ENCODE measurements at places on chromosomes 4 and X. TPM values are rescaled to one million over a fixed set of nuclear protein-coding genes. Genes with fewer than 3 reads are reported as not detected.

- DNase-seq, result peak; percentile 25
Measured at GRCh38 chr4:40121515-40121914, 64.9 kb downstream of the N4BP2 start.

DNA sequence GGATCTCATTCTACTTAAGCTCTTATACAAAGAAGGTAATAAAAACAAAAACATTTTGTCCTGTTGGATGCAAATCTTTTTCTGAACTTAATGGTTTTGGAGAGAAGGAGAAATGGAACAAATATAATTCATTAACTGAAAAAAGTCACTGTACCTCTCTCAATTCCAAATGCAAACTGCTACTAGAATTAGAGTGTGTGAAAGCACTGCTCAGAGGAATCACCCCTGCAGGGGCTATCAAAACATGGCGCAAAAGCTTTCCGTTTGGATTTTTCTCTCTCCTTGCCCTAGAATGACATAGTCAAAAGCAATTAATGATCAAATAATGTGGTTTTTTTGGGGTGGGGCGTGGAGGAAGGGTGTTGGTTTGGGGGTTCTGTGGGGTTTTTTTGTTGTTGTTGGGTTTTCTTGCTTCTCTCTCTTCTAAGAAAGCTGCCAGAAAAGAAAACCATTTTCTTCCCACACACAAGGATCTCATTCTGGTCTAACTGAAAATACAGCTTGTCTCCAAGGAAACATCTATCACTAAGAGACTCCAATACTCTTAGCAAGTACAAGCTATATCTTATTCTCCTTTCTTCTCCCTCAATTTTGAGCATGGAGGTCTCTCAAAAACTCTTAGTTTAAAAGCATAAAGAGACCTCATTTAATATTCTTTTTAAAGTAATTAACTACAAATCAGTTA is 41.6 kb downstream of the USP46 start:
- no peak for DNase-seq

The SPANXN3 gene
- not detected for total RNA-seq

GRCh38 chr4:3689576-3690550 is 76.3 kb upstream of the ADRA2C start:
- no peak for DNase-seq

DNA sequence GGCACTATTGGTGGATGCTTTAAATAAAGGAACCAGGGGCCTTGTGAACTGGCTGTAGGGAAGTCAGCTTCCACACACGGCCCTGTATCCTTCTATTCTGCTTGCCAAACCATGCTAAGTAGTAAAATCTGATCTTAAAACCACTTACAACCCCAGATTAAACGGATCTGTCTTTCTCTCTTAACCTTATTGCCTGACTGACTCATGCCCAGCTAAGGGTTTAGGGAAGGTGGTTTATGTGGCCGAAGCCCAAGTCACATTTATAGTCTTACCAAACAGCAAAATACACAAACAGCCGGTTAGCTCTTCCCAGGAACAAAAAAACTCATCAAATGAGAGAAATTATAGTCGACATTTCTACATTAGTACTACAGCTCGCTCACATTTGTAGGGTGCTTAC is 988.4 kb upstream of the TENM3 start:
- DNase-seq, result no peak

DNA sequence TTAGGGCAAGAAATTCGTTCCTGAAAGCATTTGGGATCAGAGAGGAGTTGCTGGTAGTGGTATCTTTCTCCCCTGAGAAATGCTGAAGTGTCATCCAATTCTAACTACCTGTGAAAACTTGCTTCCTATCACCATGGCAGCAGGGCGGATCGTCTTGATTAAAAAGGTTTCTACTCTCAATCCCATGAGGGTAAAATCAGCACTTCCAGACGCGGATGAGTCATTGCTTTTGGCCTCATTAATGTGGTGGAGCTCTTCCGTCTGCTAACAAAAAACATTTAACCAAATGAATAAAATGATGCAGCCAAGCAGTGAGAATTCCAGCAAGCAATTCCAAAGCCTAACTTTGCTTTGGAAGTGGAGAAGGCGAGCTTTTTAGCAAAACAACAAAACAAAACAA is 325.6 kb downstream of the CAMK2D start:
- DNase-seq, result peak; percentile 43

DNA sequence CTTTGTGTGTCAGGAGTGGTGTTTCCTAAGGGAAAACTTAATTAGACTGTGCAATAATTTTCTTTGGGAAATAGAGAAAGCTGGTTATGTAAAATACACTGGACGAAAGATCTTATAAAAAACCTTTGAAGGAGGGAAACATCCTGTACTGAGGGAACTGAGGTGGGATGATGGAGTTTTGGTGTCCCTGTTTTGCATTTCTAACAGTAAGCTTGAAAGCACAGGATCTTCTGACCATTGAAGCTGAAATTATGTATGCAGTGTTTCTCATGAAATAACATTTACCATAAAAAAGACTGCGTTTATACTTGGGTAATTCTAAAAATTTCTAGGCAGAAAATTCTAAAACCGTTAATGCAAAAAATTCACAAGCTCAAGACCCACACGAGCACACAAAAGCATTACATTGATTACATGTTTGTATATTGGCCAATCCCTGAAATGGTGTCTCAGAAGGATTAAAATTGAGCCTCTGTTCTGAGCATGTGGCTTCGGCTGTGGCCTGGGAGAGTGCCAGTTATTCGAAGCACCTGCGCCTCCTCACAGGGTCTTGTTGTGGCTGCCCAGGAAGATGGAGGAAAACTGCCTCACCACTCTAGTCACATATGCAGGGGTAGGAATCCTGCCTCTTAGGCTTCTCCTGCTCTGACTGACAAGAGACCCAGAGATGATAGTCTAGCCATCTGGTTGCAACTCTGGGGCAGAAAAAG is 49.5 kb downstream of the JADE3 start:
- DNase-seq, result no peak

- peak; percentile 14 for DNase-seq
Measured at GRCh38 chrX:2928191-2928582, 952 bp downstream of the ARSD start.

The PLS3 gene
- 104 TPM for total RNA-seq

The C4orf50 gene
- total RNA-seq, result not detected

GRCh38 chr4:96380106-96380505 is 540.2 kb downstream of the PDHA2 start:
- no peak for DNase-seq

- DNase-seq, result no peak
Measured at GRCh38 chrX:84956304-84956703, 47.4 kb upstream of the APOOL start.

DNA sequence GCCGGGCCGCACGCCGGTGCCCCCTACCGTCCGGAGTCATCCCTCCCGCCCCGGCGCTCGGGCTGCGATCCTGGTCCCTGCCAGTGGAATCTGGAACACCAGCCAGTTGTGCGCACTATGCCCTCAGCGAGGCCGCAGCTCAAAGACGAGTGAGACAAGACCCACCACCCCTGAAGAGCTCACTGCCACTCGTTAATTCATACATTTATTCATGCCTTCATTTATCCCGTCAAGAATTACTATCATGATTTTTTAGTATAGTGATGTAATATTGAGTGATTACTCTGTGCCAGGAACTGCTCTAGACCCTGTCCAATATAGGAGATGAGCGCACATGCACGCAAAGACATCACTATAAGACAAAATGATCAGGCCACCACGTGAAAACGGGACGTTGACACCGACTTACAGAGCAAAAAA is 247 bp upstream of the PPA2 start:
- DNase-seq, result peak; percentile 79

The NIPAL1 gene
- total RNA-seq, result 3.0 TPM

GRCh38 chrX:5774446-5774845 is 454.2 kb downstream of the NLGN4X start:
- DNase-seq, result no peak

DNA sequence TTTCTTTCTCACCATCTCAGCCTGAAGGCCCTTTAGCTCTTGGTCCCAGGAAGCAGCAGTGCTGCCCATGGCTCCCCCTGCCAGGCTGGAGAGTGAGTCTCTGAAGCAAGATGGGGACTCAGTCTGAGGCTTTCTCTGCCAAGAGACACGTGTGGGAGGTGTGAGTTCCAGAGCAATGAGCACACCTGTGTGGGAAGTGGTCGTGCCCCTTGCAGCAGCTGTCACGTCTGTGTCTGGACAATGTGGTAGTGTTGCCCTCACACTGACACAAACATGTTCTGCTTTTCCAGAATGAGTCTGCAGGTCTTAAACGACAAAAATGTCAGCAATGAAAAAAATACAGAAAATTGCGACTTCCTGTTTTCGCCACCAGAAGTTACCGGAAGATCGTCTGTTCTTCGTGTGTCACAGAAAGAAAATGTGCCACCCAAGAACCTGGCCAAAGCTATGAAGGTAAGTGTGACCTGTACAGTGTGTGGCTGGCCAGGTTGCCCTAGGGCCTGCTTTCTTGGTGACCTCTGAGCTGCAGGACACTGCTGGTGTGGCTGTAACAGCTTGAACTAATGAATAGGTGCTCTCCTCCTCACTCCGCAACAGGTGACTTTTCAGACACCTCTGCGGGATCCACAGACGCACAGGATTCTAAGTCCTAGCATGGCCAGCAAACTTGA is 1.9 kb downstream of the TACC3 start:
- DNase-seq, result no peak

- DNase-seq, result no peak
Measured at GRCh38 chr4:186200516-186200915, 9.1 kb downstream of the CYP4V2 start.

- DNase-seq, result no peak
Measured at GRCh38 chrX:70254063-70254400, 6.0 kb downstream of the P2RY4 start.

The ADH7 gene
- not detected for total RNA-seq

- DNase-seq, result no peak
Measured at GRCh38 chr4:2651998-2652397, 104.1 kb downstream of the TNIP2 start.

DNA sequence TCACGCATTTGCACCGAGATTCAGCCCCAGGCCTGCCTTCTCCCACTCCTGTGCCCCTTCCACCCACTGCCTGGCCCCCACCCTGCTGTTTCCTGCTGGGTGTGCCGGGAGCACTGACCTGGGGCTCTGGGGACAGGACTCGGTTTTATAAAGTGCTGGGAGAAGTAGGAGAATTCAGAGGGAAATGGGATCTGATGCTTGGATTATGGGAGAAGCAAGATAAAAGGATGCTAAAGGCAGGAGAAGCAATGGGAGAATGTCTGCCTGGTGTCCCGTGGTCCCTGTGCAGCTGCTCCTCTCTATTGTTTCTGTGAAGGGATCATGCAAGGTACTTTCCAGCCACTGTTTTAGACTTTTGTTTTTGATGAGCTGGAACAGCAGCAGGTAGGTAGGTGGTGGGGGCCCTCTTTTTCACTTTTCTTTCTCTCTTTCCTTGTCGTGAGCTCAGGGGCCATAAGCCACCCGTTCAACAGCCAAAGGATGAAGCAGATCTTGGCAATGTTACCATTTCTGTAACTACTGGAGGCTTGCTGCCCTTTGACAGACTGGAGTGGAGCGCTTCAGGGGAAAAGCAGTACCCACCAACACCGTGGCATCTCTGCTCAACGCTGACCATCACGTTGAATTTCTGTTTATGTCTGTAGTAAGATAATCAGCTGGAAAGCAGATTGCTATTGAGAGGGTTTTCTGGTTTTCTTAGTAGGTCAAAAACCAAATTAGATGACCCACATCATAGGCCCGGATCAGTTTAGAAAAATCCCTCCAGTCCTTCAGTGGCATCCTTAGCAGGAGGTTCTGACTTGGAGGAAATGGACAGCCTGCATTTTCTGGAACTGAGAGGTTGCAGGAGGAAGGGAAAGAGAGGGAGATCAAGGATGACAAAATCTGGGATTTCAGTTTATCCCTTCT is 63.8 kb upstream of the ENPP6 start:
- DNase-seq, result no peak

DNA sequence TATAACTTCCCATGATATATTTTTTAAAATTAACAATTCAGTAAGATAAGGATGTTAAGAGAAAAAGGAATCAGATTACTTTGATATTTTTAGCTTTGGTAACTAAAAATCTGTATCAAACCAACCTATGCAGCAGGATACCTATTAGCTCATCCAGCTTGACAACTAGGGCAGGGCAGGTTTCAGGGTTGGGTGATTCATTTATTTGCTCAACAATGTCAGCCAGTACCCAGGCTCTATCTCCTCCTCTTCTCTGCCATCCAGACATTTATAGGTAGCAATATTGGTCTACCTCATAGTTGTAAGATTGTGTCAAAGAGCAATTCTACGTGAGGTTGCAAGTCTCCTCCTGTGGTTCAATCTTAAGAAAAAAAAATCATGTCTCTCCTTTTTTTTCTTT is 421.9 kb downstream of the ANKRD50 start:
- no peak for DNase-seq

The DRD5 gene
- total RNA-seq, result not detected

DNA sequence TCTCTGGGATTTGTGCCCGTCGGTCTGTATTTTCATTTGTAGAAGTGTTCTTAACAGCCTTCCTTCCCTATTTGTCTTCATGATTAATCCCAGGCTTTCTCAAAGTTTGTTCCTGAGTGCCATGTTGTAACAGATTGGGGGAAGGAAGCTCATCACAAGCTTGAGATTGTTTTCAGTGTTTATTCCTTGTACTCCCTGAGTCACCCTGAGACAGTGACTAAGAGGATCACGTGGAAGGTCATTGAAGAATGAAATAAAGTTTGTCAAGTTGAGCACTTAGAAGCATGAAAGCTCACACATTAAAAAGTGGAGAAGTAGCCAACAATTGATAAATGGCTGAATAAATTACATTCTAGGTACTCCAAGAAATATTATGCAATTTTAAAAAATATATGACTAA is 153.5 kb upstream of the FAM241A start:
- DNase-seq, result peak; percentile 54

- no peak for DNase-seq
Measured at GRCh38 chr4:2757426-2757825, 1.3 kb upstream of the TNIP2 start.

GRCh38 chrX:69211701-69212100 is 46.4 kb upstream of the PJA1 start:
- no peak for DNase-seq

- no peak for DNase-seq
Measured at GRCh38 chr4:127856813-127857447, 23.8 kb upstream of the PLK4 start.

The MAGEC1 gene
- not detected for total RNA-seq

GRCh38 chr4:11014199-11014598 is 329.6 kb upstream of the CLNK start:
- no peak for DNase-seq

DNA sequence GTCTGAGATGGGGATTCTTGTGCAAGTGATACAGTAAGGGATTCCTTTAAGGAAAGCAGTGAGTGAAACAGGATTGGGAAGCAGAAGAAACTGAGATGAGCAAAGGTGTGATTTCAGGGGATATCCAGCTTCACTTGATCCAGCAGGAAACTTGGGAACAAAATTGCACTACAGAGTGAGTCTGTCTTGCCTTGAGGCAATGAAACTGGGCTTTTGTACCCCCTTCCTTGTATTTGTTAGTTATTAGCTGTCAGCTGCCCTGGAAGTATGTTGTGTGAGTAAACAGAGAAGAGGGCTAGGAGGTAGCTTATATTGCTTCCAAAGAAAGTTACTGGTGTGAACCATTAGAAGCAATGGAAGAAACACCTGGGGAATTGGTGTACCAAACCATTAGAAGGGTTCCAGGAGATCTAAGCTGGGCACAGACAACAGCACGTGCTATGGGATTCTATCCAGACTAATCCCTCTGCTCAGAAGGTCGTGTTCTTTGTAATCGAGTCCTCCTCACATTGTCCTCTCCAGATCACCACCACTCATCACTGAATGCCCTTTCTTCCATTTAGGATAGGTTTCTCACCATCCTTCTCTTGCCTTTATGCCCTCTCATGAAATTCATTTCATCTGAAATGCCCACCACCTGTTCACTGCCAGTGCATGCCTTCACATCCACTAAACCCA is 76.0 kb downstream of the PDLIM5 start:
- no peak for DNase-seq
